ENCODE measurements at places on chromosomes 1 and 21. TPM values are rescaled to one million over a fixed set of nuclear protein-coding genes. Genes with fewer than 3 reads are reported as not detected.

GRCh38 chr21:37232274-37233018, 34.7 kb downstream of the VPS26C start:
- H3K4me1 ChIP-seq, result no peaks in the 10 kb centered on the region
- H3K27me3 ChIP-seq, result no peaks in the 10 kb centered on the region
- no peak for DNase-seq
- no peak overlapping the region for H3K27ac ChIP-seq
- H3K36me3 ChIP-seq, result peaks cover 66% of the 10 kb centered on the region

DNA sequence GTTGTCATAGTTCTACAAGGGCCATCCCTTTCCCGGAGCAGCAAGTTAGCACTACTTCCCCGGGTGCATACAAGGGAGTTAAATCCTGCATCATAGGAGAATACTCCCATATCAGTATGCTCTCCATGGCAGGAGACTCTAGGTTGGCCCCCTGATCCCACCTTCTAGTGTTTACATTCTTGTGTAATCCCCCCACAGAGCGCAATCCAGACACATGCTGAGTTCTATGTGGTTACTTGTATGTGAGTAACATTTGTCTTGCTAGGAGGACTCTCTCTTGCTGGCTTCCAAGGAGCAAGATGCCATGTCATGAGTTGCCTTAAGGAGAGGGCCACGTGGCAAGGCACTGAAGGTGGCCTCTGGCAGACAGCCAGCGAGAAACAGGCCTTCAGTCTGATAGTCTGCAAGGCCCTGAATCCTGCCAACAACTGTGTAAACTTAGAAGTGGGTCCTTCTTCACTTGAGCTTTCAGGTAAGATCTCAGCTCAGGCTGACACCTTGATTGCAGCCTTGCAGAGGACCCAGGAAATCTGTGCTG, 155.3 kb downstream of the CDC7 start:
- H3K4me1 ChIP-seq, result peaks cover 12% of the 10 kb centered on the region
- H3K36me3 ChIP-seq, result no peaks in the 10 kb centered on the region
- no peak overlapping the region for H3K27ac ChIP-seq
- no peak for DNase-seq

DNA sequence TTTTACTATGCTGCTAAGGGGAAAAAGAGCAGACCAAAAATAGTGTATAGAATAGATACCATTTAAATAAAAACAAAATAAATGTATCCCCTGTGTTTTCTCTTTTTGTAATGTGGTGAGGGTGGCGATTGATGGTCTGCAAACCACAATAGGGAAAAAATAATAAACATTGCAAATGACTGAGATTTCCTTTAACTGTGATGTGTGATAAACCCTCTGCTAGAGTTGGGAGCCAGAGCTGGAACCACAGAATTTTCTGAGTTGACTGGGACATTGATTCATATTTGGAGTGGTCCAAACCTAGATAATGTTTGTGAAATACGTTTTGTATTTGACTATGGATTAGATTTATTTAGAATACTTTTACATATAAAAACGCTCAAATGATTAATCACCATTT, 70.6 kb upstream of the PTGFR start:
- DNase-seq, result no peak
- no peaks in the 10 kb centered on the region for H3K36me3 ChIP-seq
- H3K27me3 ChIP-seq, result no peaks in the 10 kb centered on the region
- H3K4me3 ChIP-seq, result no peak overlapping the region
- H3K4me1 ChIP-seq, result peaks cover 2% of the 10 kb centered on the region

DNA sequence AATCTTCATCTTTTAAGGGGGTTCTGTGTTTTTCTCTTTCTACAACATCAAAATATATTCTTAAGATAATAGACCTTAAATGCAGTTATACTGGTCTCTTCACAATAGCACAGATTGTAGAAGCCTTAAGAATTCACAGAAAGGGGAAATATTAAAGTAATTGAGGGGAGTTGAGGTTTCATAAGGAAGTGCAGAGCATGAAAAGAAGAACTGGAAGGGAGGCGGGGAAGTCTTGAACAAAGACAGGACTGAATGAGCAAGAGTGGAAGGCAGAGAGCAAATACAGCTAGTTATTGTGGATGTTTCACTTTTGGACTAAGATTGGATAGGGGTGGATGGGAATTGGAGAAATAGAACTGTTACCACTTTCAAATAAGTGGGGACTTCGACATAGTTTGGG, 67.7 kb downstream of the PTGER3 start:
- DNase-seq, result no peak
- no peak overlapping the region for H3K27ac ChIP-seq
- no peaks in the 10 kb centered on the region for H3K4me1 ChIP-seq

- H3K4me1 ChIP-seq, result no peaks in the 10 kb centered on the region
- no peaks in the 10 kb centered on the region for H3K27me3 ChIP-seq
- no peak overlapping the region for H3K4me3 ChIP-seq
Measured at GRCh38 chr1:63413394-63413793, 46.0 kb downstream of the ALG6 start.

Gene OLFML3
- 418 TPM for total RNA-seq

Gene ANGPTL3
- under 0.01 TPM for total RNA-seq
